Activated naive CD4-positive, alpha-beta T cell treated with anti-CD3 and anti-CD28 coated beads, Interleukin-2, amount 50 U/mL, for 72 hours (primary cell): ENCODE measurements at places on chromosomes 7 and 10. TPM values are rescaled to one million over a fixed set of nuclear protein-coding genes. Genes with fewer than 3 reads are reported as not detected.

- DNase-seq = peak; percentile 11
Observed at GRCh38 chr7:48130658-48131108, 40.6 kb upstream of the ABCA13 start.

Gene LHFPL3
- not detected for total RNA-seq

GRCh38 chr10:89591796-89592271 lies 53.2 kb downstream of the PANK1 start:
- DNase-seq = no peak

Gene FGFR2
- total RNA-seq = not detected

Gene ATRNL1
- 0.62 TPM for total RNA-seq

DNA sequence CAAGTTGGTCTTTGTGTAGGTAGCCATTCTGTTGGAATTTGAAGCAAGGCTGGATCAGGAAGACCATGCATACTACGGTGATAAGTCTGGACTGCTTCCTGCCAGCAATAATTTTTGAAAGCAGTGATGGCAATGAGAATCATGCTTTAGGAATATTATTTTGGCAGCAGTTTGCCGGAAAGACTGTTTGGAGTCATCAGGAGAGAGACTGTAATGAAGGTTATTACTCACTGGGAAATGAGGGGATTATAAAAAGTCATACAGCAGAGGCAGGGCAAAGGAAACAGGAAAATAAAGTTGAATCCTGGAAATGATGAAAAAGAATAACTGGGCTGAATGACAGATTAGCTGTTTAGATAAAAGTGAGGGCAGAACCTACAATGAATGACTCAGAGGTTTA lies 1136.8 kb upstream of the AUTS2 start:
- DNase-seq = no peak

- no peak for DNase-seq
Observed at GRCh38 chr10:88088441-88089340, 225.3 kb downstream of the PTEN start.

Gene ATOH7
- not detected for total RNA-seq

- DNase-seq = no peak
Observed at GRCh38 chr7:106999023-106999422, 45.5 kb upstream of the PRKAR2B start.

- DNase-seq = no peak
Observed at GRCh38 chr7:138773817-138774216, 24.0 kb upstream of the TMEM213 start.

GRCh38 chr10:46229144-46229563 lies 57.6 kb upstream of the ANTXRL start:
- no peak for DNase-seq

Gene C10orf95
- total RNA-seq = 0.30 TPM

GRCh38 chr7:129831424-129832058 lies 121.2 kb downstream of the UBE2H start:
- no peak for DNase-seq

- DNase-seq = no peak
Observed at GRCh38 chr7:83413831-83414230, 235.1 kb downstream of the SEMA3E start.

GRCh38 chr7:73314271-73314670 lies 5.6 kb upstream of the NSUN5 start:
- no peak for DNase-seq

GRCh38 chr10:125064681-125065492 lies 95.5 kb downstream of the CTBP2 start:
- no peak for DNase-seq

Gene CHST15
- 0.80 TPM for total RNA-seq

DNA sequence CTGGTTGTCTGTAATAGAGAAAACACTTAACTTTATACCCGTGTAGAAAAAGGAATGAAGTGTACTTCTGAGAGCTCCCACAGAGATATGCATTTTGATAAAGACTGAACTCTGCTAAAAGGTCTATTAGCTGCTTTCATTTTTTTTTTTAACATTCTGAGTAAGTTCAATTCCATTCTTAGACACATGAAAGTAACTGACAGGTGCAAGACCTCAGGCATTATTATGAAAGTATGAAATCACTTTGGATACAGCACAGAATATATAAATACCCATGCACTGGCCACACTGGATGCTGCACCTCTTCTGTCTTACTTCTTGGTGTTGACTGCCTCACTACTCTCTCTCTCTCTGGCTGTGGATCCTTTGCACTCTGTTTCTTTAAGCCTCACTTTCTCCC lies 46.2 kb downstream of the VWDE start:
- no peak for DNase-seq

GRCh38 chr7:140672382-140673062 lies at the start of gene ADCK2:
Gene ADCK2, plus strand, starts transcription at chr7:140672945. Its CDS starts 386 bp downstream, at chr7:140673331.
- DNase-seq = no peak

Gene GLI3
- total RNA-seq = 0.64 TPM

- no peak for DNase-seq
Observed at GRCh38 chr10:43925793-43926192, 277.1 kb upstream of the ZNF32 start.

- DNase-seq = no peak
Observed at GRCh38 chr7:50962962-50963374, 180.3 kb upstream of the GRB10 start.

DNA sequence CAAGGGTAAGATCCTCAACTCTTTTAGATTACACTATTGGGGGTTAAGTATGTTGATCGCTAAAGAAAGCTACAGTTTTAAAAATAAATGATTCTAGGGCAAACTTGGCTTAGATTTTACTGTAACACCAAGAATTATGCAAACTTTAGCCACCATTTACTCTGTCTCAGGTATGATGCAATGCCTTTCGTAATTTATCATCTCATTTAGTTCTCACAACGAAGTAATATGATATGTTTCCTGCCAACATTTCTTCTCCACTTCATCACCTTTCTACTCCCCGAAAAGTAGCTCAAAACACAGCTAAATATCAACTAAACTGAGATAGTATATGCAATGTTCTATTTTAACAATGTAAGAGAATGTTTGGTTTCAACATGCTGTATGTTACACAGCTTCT lies 21.1 kb downstream of the FAM133B start:
- DNase-seq = no peak

Gene KCNMA1
- total RNA-seq = not detected

DNA sequence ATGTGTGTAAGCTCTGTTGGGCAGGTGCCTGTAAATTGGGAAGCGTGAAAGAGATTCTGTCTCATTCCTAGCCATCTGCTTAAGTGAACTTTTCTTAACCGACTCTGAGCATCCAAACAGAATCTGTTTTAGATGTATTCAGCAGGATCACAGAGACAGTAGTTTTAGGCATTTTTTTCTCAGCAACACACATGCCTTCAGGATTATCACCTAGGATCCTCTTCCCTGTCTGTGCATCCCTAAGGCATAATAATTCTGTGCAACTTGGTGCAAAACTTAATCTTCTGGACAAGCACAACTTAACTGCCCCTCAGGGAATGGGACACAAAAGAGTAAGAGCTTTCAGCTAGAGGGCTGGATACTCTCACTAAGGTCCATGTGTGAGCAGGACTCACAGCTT lies 284.8 kb downstream of the C7orf25 start:
- DNase-seq = no peak

DNA sequence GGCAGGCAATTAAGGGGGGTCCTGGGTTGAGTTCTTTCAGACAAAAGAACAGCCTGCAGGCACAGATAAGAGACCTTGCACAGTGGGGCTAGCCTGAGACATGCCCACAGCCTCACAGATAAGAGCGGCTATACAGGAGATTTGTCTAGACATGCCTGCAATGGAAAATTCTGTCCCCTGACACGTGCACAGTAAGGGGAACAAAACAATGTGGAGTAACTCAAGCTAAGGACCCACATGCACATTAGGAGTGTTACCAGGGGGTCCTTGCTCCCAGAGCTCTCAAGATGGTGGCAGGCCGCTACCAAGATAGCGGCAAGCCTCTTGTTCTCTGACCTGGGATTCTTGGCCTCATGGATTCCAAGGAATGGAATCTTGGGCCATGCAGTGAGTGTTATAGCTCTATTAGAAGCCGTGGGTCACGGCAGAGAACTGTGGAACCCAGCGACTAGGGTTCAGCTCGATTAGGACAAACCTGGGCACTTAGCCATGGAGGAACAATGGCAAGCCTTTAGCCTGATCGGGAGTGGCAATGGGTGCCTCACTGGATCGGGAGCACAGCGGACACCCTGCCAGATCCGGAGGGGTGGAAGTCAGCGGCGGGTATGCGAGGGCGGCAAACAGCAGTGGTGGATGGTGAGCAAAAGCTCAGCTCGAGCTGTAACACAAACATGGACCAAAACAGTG lies 196.9 kb downstream of the CCSER2 start:
- DNase-seq = no peak

Gene OTUD1
- total RNA-seq = 16.0 TPM

DNA sequence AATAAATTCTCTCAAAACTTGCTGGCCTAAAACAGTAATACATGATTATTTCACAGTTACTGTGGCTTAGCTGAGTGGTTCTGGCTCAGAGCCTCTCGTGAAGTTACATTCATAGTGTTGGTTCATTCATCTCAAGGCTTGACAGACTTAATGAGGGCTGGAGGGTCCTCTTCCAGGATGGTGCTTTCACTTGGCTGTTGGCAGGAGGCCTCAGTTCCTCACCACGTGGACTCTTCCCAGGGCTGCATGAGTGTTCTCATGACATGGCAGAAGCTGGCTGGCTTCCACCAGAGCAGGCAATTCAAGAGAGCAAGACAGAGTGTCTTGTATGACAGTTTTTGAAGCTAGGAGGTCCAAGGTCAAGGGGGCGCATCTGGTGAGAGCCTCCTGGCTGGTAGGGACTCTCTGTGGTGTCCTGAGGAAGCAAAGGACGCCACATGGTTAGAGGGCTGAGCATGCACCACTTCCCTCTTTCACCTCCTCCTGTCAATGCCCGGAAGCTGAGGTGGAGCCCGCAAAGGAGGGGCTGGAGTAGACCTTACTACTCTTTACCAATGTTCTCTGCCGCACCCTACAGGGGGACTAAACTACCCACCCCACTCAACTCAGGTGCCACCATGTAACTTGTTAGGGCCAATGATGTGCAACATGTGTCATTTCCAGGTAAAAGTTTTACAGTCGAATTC lies 58.2 kb upstream of the YAE1 start:
- no peak for DNase-seq

Gene LIPF
- total RNA-seq = not detected

DNA sequence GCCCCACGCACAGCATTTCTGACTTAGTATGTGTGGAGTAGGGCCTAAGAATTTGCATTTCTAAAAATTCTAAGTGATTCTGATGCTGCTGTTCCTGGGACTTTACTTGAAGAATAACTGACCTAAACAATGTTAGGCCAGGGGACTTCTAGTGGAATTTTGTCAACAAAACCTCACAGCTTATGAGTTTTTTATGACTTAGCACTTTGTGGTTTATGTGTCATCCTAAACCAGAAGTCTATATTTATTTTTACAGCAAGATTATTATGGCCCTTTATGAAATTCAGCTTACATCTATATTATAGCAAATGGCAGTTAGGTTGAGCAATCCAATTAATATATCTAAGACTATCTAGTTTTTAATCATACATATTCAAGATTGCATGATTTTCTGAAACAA lies 24.6 kb upstream of the BET1 start:
- DNase-seq = no peak

GRCh38 chr7:150447966-150448788 lies 2.3 kb upstream of the GIMAP8 start:
- no peak for DNase-seq

DNA sequence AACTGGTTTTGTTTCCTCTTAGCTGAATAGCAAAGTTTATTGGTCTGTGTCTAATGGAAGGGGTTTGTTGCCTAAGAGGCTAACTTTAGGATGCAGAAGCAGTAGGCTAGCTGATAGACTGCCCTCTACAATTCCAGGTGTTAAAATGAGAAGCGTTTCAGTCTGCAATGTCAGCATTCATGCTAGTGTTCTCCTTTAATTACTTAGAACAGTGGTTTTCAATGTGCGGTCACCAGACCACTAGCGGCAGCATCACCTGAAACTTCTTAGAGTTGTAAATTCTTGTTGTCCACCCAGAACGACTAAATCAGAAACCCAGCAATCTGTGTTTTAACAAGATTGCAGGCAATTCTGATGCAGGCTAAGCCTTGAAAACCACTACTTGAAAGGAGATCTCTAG lies 392.9 kb downstream of the IPMK start:
- DNase-seq = no peak

- no peak for DNase-seq
Observed at GRCh38 chr10:26205223-26205622, 11.4 kb upstream of the GAD2 start.

DNA sequence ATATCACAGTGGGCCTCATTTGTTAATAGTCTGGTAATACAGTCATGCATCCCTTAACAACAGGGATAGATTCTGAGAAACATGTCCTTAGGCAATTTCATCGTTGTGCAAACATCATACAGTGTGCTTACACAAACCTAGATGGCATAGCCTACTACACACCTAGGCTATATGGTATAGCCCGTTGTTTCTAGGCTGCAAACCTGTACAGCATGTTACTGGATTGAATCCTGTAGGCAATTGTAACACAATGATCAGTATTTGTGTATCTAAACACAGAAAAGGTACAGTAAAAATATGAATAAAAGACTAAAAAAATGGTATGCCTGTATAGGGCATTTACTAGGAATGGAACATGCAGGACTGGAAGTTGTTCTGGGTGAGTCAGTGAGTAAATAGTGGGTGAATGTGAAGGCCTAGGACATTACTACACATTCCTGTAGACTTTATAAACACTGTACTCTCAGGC lies 12.0 kb upstream of the RHOBTB1 start:
- DNase-seq = no peak

- no peak for DNase-seq
Observed at GRCh38 chr10:5832946-5833345, 19.7 kb upstream of the GDI2 start.

Gene ANKRD1
- total RNA-seq = not detected

Gene FAM180A
- total RNA-seq = not detected

Gene MACC1
- not detected for total RNA-seq

DNA sequence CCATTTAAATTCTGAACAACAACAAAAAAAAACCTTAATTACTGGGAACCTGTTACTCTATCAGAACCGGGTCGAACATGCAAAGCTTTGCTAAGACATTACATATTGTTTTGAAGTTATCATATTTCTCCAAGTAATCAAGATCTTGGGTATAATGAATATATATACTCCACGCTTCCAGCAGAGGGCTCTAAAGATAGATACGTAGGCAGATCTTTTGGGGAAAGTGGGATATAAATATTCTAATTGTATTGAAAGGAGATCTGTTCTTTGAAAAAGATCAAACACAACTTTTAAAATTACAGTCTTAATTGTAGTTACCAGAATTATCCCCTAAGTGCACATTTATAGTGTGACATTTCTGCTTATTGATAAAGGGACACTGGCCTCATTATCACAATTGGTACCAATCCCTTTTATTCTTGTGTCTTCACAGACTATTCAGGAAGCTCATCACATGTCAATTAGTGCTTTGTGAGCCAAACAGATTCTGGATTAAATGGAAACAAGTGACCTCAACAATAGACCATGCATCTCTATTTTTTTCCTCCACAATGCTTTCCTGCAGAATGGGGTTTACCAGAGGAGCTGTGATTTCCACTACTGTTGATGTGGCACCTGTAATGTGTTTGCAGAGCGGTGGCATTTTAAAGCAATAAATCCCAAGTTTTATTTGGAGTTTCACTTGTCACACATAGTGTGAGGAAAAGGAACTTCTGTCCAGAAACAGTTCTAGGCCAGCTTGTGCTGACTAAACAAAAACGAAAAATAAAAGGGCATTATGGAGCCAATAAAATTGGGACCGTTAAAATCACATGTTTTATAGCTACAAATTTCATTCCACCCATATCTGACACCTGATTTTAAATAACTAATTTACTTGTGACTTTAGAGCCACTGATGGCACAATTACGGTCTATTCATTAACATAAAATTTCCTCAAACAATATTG lies 122.4 kb downstream of the CTTNBP2 start:
- no peak for DNase-seq

- no peak for DNase-seq
Observed at GRCh38 chr10:653991-654646, 35.3 kb downstream of the DIP2C start.

GRCh38 chr10:33336582-33337325 lies 2.3 kb upstream of the NRP1 start:
- no peak for DNase-seq
